ENCODE measurements at places on chromosomes 6 and 20.

GRCh38 chr6:112457886-112458285, 110.8 kb downstream of the RFPL4B start:
- DNase-seq, result no peak

DNA sequence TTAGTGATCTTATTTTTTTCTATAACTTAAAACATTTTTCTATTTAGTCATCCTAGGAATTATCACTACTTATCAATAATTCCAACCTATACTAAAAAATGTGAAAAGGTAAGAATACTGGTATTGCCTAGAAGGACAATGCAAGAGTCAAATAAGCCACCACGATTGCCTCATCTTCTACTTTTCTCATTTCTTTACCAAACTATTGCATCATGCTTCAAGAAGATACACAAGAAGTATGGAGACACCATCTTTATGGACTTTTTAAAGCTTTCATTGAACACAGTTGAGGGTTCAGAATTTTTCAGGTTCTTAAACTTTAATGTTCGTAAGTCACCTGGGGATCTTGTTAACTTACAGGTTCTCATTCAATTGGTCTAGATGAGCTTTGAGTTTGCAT, 25.9 kb downstream of the ELOVL2 start:
- no peak for DNase-seq

- no peak for DNase-seq
Observed at GRCh38 chr6:111338843-111339242, 144.2 kb downstream of the REV3L start.

DNA sequence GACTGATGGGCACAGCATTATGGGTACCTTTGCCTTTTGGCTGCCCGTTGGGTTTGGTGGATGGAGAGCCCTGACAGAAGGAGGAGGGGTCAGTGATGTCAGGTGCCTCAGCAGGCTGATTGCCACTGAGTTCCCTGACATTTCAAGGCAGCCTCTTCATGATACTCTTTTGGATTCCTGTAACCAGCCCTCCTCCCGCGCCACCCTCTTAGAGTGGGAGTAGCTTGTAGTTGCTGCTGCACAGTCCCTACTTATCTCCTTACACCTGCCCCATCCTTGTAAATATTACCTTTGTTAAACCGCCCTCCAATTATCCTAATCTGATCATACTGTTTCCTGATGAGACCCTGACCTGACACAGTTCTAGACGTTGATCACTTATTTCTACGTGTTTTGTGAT, 140.0 kb downstream of the CFAP61 start:
- DNase-seq, result no peak

DNA sequence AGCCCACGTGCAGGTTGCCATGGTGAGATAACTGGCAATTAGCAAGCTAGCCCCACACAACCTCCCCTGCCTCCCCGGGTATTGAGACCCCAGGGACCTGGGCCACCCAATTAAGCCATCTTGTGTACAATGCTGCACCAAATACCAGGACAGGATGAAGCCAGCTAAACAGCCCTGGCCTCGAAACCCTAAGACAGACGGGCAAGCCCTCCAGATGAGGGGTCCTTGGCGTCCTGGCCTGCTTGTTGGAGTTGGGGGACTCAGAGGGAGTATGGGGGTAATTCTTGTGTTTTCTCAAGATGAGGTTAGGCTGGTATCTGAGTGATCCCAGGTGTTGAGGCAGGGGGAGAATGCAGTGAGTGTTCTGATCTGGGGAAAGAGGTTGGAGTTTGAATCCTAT, 8.8 kb upstream of the MAPRE1 start:
- DNase-seq, result no peak

GRCh38 chr6:85551264-85551663, 42.4 kb downstream of the SNX14 start:
- no peak for DNase-seq

GRCh38 chr6:116078945-116079344, 18.3 kb upstream of the FRK start:
- DNase-seq, result no peak

GRCh38 chr20:47448429-47448828, 53.3 kb upstream of the NCOA3 start:
- DNase-seq, result no peak

DNA sequence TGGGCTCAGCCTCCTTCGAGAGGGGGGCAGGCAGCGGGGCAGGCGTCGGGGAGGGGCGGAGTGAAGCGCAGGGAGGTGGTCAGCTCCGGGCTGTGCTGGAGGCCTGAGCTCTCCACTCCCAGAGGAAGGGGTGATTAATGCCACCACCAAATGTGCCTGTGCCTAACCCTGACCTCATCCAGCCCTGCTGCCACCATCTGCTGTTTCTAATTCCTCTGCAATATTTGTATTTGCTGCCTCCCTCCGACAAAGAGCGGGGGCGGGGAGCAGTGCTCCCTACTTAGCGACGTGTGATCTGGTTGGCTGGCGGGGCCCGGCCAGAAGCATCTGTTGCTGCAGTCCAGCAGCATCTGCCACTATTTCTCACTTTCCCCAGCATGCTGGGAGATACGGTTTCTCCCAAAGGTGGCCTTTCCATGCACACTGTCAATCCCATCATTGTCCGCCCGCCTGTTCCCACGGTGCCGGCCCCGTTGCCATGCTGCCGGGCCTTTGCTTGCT, 47.0 kb downstream of the DLL1 start:
- no peak for DNase-seq

- DNase-seq, result no peak
Observed at GRCh38 chr6:15090145-15090579, 155.7 kb upstream of the JARID2 start.

DNA sequence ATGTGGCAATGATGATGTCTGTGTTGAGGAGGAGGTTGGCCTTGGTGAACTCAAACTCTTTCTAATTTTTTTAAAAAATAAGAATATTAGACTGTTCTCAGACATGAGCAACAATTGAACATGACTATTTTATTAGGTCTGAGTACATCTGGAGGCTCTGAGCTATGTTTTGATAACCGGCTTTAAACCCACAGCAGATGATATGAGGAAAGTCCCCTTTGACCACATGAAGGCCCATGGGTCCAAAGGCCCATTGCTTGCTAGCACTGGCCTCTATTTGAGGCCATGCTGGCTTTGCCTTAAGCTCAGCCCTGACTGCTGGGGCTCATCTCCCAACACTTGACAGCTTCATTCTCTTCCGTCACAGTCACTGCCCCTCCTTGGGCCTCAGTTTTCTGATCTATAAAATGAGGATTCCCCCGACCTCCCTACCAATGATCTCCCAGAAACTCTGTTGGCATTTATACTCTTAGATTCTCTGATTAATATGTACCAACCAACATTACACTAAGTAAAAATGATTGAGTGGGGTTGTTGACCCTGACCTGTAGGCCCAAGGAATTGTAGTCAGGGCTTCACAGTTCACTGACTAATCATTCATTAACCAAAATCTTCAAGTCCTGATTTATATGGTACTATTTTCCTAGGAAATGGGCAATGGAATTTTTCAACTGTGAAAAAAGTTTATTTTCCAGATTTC, 23.9 kb upstream of the TINAG start:
- no peak for DNase-seq

GRCh38 chr6:46507426-46507825, 16.2 kb upstream of the RCAN2 start:
- DNase-seq, result no peak

DNA sequence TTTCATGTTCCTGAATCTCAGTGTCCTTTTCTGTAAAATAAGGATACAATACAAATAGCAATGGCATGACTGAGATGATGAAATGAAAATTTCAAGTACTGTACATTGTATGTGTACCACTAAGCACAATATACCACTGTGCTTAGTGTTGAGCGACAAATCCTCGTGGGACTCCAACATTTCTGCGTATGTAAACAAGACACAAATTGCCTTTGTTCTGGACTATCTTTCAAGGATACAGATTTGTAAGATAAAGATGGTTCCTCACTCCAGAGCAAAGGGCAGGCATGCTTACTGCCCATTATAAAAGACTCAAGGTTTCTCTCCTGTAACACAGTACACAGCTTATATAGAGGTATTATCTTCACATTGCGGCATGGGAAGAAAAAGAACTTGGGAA, 6.0 kb downstream of the RARS2 start:
- no peak for DNase-seq

DNA sequence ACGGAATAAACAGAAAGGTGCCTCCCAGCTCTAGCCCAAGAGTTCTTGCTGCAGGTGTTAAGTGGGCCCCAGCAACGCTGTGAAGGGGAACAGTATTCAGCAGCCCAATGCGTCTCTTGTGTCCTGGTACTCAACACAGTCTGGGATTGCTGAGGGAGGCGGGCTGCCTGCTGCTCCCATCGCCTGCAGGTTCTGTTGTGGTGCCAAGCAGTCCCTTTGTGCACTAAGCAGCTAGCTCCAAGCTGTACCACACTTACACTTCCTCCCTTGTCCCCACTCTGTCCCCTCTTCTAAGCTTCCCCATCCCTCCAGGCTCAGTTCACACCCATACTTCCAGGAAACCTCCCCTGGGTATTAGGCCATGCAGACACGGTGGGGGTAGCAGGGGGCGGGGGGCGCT, 92.7 kb downstream of the AGPAT4 start:
- DNase-seq, result no peak

- DNase-seq, result no peak
Observed at GRCh38 chr6:159620947-159621346, 72.1 kb downstream of the SOD2 start.

- no peak for DNase-seq
Observed at GRCh38 chr6:170371080-170371479, 64.5 kb downstream of the FAM120B start.

DNA sequence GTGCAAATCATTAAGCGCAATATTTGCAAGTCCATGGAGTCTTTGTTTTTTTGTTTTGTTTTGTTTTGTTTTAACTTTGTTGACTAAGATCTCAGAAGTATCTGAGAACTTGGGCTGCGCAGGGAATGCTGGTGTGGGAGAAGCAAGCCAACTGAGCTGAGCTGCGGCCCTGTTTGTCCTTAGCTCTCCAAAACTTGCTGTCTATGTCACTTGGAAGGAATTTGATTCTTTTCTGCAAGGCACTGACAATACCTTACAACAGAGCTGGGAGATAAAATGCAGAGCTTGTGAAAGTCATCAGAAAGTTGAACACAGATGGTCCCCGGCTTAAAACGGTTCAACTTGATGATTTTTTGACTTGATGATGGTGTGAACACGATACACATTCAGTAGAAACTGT, 5.4 kb downstream of the SLC22A23 start:
- no peak for DNase-seq

- DNase-seq, result no peak
Observed at GRCh38 chr6:116881236-116881635, 4.2 kb downstream of the RFX6 start.

DNA sequence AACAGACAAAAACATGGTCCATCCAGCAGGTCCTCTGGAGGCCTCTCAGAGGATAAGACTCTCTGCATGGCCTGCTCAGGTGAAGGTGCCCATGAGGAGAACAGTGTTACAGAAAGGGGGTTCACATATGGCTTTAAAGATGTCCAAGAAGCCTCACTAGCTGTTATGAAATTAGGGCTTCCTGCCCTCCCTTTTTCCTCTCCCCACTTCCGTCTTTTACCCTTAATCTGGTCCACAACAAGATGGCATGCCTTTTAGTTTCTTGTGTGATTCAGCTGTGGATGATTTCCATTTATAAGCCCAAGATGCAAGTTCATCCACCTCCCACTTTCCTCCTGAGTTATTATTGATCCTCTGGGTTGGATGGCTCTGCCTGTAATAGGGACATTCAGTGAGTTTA, 14.0 kb downstream of the GCNT2 start:
- no peak for DNase-seq

- no peak for DNase-seq
Observed at GRCh38 chr20:53390770-53391169, 202.9 kb downstream of the ZNF217 start.

DNA sequence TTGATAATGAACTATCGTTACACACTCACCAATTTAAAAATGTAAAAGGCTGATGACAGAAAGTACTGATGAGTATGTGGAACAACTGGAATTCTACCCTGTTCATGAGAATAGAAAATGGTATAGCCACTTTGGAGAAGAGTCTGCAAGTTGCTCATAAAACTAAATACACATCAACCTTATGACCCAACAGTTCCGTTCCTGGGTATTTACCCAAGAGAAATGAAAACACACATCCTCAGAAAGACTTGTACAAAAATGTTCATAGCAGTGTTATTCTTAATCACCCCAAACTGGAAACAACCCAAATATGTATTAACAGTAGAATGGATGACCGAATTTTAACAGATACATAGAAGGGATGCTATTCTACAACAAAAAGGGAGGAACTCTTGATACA, 145.7 kb upstream of the LRFN2 start:
- DNase-seq, result no peak

- DNase-seq, result peak; percentile 21
Observed at GRCh38 chr6:87139236-87139635, 16.1 kb upstream of the ZNF292 start.

DNA sequence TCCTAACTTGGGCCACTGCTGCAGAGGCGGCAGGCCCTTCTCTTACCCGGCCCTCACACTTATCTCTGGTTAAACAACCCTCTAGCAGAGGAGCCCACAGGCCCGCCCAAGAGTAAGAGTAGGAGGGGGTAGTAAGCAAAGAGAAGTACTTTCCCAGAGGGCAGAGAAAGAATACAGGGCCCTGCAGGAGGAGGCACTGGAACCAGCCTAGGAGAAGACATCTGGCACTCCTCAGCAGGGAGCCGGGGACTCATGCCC, 10.1 kb downstream of the MTCH1 start:
- DNase-seq, result no peak

DNA sequence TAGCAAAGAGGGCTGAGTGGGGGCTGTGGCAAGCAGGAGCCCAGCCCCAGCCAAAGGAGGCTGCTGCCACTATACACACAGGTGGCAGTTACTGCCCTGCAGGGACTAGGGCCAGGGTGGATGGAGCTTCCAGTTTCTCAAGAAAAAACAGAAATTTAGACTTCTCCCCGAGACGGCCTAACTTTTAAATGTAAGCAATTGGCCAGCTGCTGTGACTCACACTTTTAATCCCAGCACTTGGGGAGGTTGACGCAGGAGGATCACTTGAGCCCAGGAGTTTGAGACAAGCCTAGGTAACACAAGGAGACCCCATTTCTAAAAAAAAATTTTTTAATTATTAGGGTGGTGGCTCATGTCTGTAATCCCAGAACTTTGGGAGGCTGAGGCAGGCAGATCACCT, 98.2 kb upstream of the NFATC2 start:
- no peak for DNase-seq

- no peak for DNase-seq
Observed at GRCh38 chr6:48429021-48429420, 318.0 kb upstream of the PTCHD4 start.

- no peak for DNase-seq
Observed at GRCh38 chr20:48656661-48657211, 171.1 kb downstream of the PREX1 start.

GRCh38 chr6:6379573-6379972, 59.1 kb upstream of the F13A1 start:
- no peak for DNase-seq

GRCh38 chr20:61629602-61630390, 377.7 kb downstream of the CDH4 start:
- no peak for DNase-seq

Measured in activated CD4-positive, alpha-beta T cell treated with anti-CD3 and anti-CD28 coated beads, Interleukin-2, amount 50 U/mL, for 1 hour (primary cell).